ENCODE measurements at places on chromosomes 7 and 10.

- no peak for DNase-seq
These were observed 55.1 kb upstream of the AASS start for GRCh38 chr7:122199171-122199570.

GRCh38 chr10:119466655-119467054 is 75.9 kb downstream of the RGS10 start:
- DNase-seq, result no peak

GRCh38 chr10:30980951-30981616 is 50.6 kb downstream of the ZNF438 start:
- DNase-seq, result no peak

DNA sequence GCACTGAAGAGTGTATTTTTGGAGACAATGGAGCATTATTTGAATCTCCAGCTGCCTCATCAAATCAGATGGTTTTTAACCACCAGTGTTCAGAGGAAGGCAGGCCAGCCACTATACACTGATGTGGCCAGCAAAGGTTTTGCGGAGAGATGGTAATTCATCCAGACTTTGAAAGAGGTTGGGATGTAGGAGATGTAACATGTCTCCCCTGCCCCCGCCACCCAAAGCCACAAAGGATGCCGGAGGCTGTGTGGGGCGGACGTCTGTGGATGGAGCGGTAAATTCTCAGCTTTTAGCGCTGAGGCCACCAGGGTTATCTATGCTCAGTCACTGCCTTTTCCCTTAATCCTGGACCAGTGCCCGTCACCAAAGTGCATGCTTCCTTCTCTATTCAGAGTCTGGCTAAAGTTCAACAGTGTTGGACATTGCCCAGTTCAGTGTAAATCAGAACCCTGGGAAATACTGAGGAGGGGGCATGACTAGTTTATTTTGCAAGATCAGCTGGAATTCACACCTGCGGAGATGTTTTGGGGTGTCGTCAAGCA is 3.7 kb upstream of the TRIP6 start:
- DNase-seq, result no peak

DNA sequence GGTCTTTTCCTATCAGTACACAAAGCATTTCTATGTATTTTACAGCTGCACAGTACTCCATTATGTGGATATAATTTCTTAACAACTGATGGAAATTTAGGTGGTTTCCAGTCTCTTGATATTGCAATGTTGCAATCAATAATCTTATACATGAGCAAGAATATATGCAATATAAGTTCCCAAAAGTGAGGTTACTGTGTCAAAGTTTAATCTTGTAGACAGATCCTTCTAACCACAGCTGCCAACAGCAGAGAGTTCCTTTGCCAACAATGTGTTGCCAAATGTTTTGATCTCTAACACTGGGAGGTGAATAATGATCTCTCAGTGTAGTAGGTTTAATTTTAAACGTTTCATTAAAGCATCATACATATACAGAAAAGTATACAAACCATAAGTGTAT is 54.5 kb downstream of the CUL2 start:
- DNase-seq, result no peak

GRCh38 chr7:139231513-139232376 is 708 bp downstream of the UBN2 start:
- DNase-seq, result no peak

GRCh38 chr10:15311569-15312280 is 59.4 kb downstream of the FAM171A1 start:
- DNase-seq, result no peak

DNA sequence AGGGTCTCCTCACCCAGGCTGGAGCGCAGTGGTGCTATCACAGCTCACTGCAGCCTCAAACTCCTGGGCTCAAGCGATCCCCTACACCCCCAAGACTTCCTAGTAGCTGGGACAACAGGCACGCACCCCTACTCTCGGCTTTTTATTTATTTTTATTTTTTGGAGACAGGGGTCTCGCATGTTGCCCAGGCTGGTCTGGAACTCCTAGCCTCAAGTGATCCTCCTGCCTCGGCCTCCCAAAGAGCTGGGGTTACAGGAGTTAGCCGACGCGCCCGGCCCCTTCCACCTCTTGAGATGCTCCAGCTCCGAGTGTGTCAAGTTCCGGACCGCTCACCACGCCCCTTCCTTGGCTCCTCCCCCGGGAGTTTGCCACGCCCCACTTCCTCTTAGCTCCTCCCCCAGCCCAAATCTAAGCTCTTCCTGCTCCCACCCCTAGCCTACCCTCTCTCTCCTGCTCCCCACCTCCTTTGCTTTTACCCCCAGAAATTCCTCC is 6.3 kb downstream of the NAT16 start:
- DNase-seq, result no peak

GRCh38 chr7:105989191-105989590 is 26.1 kb downstream of the CDHR3 start:
- no peak for DNase-seq

- no peak for DNase-seq
These were observed 95.3 kb upstream of the CYP26C1 start for GRCh38 chr10:92965314-92965713.

- peak; percentile 44 for DNase-seq
These were observed 108.0 kb downstream of the GRK5 start for GRCh38 chr10:119315128-119316001.

DNA sequence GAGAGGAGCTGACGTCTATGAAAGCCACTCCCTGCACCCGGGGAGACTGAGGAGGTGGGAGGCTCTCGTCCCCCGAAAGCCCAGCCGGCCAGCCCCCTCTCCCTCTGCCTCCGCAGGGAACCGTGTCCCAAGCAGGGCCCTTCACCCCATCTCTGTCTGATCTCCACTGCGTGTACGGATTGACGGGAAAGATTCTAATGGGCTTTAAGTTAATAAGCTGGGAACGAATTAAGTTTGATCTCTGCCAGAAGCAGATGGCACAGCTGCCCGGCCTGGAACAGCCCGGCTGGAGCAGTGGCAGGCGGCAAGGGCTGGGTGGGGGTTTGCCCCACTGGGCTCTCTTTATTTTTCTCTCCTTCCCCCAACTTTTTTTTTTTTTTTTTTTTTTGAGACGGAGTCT is 6.1 kb upstream of the SLC29A4 start:
- DNase-seq, result no peak

DNA sequence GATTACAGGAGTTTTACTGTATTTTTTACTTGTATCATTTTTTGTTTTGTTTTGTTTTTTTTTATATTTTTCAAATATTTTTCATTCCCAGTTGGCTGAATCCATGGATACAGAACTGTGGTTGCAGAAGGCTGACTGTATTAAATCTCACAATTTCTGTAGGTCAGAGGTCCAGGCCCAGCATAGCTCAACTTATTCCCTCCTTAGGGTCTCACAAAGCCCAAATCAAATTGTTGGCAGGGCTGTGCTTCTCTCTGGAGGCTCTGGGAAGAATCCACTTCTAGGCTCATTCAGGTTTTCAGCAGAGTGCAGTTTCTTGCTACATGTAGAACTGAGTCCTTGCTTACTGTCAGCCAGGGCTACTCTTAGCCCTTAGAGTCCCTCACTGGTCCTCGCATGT is 22.6 kb downstream of the TSPAN14 start:
- DNase-seq, result no peak

GRCh38 chr10:35533565-35533964 is 71.6 kb upstream of the GJD4 start:
- DNase-seq, result no peak

DNA sequence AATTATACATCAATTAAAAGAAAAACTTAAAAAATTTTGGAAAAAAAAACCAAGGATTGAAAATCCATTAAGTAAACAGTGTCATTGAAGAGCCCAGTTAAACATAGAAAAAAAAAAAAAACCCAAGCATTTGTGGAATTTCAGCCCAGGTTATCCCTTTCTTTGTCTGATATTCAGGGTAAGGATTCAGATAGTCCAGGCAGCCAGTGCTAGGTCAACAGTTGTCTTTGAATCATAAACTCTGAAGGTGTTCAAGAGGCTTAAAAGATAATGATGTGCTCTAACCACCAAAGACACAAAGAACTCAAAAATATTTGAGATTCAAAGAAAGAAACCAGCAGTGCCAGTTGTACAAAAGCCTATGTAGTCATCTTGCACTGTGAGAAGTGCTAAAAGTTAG is 270.3 kb upstream of the DKK1 start:
- DNase-seq, result no peak

GRCh38 chr7:29763266-29763665 is 43.0 kb upstream of the WIPF3 start:
- no peak for DNase-seq

GRCh38 chr7:151794508-151795167 is 82.3 kb downstream of the PRKAG2 start:
- DNase-seq, result no peak

DNA sequence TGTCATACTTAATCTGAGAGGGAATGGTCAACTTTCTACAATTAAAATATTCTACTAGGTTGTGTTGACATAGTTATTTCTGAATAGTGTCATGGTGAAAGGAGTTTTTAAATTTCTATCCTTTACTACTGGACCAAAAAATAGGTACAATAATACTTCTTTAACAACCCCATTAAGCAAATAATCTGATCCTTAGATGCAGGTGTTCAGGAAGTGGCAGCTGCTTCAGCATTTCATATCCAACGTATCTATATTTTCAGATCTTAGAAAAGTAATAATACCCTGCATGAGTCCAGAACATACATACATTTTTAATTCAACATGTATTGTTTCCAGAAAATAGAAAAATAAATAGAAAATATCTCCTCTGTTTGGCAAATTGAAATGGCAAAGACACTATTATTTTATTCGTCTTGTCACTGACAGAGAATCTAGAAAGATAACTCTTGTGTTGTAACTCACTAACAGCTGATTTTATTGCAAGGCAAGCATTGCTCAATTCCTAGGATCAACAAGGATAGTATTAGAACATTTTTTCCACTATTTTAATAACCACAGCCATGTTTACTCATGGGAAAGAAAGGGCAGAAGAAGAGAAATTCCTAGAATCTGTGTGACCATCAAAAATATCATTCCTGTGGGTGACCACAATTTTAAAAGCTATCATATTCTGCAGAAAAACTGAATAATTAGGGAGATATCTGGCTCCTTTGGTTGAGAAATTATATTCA is 159.3 kb upstream of the CNTNAP2 start:
- DNase-seq, result no peak

GRCh38 chr7:55794527-55794926 is 68.0 kb downstream of the SEPTIN14 start:
- DNase-seq, result no peak

GRCh38 chr7:77538281-77539212 is 1.5 kb downstream of the PTPN12 start:
- no peak for DNase-seq

DNA sequence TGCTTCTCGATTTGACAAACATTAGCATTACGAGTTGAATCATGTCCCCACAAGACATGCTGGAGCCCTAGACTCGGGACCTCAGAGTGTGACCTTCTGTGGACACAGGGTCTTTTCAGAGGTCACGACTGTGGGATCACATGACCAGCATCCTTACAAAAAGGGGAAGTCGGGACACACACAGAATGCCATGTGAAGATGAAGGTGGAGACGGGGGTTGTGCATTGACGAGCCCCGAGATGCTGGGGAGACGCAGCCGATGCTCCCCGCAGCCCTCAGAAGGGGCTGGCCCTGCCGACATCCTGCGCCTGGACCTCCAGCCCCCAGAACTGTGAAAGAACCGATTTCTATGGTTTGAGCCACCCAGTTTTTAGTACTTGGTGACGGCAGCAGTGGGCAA is 7.5 kb downstream of the ZFAND2A start:
- DNase-seq, result no peak

DNA sequence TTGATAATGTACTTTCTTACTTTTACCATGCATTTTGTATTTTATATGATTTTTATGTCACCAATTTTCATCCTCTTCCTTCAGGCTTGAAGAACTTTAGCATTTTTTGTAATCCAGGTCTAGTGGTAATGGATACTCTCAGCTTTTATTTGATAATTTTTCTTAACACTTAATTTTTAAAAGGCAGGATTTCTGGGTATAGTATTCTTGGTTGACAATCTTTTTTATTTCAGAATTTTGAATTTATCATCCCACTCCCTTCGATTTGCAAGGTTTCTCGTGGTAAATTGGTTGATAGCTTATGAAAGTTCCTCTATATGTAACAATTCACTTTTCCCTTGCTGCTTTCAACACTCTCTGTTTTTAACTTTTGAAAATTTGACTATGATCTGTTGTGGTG is 363.7 kb downstream of the HTR7 start:
- no peak for DNase-seq

DNA sequence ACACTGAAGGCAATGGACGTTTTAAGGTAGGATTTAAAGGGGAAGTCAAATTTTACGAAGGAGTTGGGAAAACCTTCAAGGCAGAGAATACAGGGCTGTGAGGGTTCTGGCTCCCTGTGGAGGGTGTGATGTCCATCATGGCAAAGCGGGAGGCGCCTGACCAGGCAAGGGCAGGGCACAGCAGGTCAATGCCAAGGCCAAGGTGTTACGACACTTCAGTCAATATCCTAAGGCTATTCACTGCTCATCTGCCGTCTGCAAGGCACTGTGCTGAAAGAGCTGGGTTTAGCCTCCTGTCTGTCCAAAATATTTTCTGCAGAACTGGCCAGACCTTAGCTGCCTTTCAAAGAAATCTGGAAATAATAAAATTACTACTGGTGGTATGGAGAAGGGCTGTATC is 297.9 kb upstream of the MGMT start:
- DNase-seq, result no peak

GRCh38 chr10:1163204-1163660 is 107.0 kb downstream of the WDR37 start:
- no peak for DNase-seq

DNA sequence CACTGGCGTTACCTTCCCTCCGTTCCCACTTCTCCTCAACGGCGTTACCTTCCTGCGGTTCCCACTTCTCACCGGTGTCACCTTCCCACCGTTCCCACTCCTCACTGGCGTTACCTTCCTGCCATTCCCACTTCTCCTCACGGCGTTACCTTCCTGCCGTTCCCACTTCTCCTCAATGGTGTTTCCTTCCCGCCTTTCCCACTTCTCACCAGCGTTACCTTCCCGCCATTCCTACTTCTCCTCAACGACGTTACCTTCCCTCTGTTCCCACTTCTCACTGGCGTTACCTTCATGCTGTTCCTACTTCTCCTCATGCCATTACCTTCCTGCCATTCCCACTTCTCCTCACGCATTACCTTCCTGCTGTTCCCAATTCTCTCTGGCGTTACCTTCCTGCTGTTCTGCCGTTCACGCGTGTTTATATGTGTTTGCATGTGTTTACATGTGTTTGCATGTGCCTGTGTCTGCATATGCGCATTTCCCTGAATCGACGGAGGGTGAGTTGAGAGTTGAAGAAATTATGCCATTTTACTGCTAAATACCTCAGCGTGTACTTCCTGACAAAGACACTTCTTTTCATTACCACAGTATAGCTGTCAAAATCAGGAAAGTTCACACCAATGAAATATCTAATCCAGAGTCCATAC is 23.2 kb upstream of the CFAP46 start:
- no peak for DNase-seq

GRCh38 chr7:7051206-7051877 is 131.0 kb upstream of the C1GALT1 start:
- DNase-seq, result no peak

DNA sequence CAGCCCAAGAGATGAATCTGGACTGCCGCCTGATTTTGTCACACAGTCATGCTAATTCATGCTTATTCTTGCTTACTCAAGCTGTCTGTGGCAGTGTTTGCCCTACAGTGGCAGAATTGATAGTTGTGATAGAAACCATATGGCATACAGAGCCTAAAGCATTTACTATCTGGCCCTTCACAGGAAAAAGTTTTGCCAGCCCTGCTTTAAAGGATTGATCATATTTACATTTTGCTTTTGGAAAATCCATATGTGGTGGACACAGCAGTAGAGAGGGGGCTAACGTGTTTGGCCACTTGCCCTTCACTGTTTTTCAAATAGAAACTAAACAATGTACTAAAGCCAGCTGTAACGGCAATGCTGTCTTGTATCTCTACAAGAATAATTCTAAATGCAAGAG is 974.0 kb upstream of the GHITM start:
- DNase-seq, result no peak

- no peak for DNase-seq
These were observed 105.9 kb downstream of the CDC14C start for GRCh38 chr7:49030221-49030620.
